ENCODE measurements at places on chromosomes 7 and 10. TPM values are rescaled to one million over a fixed set of nuclear protein-coding genes. Genes with fewer than 3 reads are reported as not detected.

DNA sequence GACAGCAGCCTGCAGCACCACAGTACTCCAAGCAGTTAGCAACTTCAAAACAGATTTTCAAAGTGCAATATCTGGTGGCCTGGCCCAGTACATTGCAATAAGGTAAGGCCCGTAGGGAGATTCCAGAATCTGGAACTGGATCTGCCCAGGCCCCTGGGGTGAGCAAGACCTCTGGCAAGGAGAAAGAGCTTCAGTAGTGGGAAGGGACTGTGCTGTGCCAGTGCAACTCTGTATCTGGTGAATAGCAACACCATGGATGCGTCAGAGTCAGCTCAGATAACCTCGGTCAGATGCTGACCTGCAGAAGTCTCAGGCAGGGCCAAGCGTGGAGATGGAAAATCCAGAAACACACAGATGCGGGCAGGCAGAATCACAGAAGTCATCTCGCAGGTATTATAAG, 30.3 kb downstream of the ELMO1 start:
- no peak for DNase-seq

GRCh38 chr7:81956520-81956919, 186.7 kb upstream of the HGF start:
- no peak for DNase-seq

- no peak for DNase-seq
Observed at GRCh38 chr10:3813986-3814837, 29.2 kb upstream of the KLF6 start.

- no peak for DNase-seq
Observed at GRCh38 chr7:5315761-5316160, 33.0 kb downstream of the SLC29A4 start.

DNA sequence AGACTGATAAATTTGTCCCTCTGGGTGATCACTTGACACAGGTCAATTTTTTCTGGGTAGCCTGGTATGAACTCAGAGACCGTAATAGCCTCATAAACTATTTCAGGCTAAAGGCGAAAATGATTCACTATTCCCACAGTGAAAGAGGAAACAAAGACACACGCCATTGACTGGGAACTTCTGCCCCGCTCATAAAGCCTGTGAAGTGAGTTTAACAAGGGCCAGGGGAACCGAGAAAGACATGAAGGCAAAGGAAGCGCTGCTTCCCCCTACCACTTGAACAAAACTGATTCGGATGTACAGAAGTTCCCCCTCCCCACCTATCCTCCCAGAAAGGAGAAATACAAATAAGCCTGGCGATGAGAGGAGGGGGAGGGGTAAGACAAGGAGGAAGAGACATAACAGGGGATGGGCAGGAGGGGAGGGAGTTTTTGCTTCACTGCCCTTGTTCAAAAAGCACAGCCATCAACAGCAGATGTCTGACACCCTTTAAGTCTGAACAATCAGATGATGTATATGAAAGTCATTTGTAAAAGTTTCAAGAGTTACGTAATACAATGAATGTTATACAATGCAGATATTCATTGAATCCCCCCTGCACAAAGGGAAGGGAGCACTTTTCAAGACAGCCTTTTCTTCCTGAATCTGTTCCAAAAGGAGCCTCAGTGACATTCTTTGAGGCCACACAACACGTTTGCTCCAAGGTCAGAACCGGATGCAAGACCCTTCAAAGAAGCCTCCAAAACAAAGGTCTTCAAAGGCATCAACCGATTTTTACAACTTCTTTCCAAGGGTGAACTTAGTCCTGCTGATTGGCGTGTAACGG, 734 bp downstream of the ABCB4 start:
- no peak for DNase-seq

DNA sequence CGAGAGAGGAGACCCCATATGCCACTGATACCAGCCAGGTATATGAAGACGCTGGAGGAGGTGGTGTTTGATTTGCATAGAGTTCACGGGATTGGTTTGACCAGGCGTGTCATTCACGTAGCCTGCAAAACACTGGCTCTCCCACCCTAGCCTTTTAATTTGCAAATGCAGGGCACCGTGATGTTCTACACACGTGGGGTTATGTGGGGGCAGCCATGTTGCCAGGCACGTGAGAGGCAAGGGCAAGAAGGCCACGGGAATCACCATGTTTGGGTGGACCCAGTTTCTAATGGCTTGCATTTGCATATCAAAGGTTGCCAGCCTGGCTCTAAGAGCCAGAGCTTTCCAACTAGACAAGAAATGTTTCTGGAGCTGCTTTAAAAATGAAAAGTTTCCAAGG, 117.2 kb upstream of the LYZL1 start:
- no peak for DNase-seq

GRCh38 chr7:152355474-152356057, 80.2 kb downstream of the KMT2C start:
- no peak for DNase-seq

The EBF3 gene
- 5.1 TPM for polyA plus RNA-seq

DNA sequence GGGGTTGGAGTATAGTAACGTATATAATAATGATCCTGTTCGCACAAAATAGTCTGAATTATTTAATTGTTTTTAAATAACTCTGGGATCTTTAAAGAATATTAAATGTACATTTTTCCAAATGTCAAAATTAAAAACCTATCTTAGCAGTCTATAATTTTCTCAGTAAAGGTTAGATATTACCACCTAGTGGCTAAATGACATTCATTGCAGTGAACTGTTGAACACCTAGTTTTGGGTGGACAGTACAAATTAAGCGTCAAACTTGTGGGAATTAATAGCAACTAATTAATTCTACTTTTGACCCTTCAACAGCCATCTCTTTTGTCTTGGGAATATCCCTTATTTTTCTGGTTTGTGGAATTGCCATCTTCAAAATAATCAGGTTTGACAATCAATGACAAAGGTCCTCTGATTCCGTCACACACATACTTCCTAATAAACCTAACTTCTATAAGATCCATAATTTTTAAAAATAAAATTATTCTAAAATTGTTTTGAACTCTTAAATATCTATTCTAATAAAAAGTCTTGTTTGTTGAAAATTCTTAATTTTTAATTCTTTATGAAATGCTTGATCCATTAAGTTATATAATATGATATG, 165.7 kb downstream of the SEMA3D start:
- DNase-seq: no peak

DNA sequence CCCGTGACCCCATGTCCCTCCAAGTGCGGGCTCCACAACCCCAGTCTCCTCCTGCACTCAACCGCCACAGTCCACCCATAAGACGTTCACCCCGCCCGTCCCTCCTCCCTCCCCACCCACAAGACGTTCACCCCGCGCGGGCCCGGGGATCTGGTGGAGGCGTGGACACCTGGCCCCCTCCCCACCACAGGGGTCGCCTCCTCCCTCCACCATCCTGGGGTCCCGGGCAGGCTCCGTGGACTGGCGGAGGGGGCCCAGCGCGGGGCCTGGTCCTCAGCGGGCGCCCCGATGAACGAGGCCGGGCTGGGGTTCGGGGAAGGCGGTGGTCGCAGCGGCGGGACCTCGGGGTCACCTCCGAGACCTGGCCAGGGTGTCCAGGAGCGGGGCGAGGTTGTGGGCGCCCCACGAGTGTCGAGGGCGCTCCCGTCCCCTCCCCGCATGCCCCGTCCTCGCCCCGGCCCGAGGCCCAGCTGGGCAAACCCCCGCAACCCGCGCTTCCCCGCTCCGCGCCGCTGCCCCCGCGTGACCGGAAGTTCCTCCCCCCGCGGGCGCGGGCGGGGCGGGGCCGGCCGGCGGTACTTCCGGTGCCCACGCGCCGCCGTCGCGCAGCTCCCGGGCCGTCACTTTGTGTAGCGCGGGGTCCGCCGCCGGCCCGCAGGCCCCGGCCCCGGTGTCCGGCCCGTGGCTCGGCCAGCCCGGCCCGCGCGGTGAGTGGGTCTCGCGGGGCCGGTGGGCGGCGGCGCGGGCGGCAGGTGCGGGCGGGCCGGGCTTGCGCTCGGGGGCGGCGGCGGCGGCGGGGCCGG, at the start of gene ZNF316:
ZNF316 (plus strand) TSS at position 578 of the 803 bp plus-strand sequence. CDS start 5,092 bp downstream, outside the sequence.
- no peak for DNase-seq

The DNAJB12 gene
- polyA plus RNA-seq: 26.7 TPM

GRCh38 chr10:92590623-92591549, 2.0 kb upstream of the KIF11 start:
- DNase-seq: no peak

DNA sequence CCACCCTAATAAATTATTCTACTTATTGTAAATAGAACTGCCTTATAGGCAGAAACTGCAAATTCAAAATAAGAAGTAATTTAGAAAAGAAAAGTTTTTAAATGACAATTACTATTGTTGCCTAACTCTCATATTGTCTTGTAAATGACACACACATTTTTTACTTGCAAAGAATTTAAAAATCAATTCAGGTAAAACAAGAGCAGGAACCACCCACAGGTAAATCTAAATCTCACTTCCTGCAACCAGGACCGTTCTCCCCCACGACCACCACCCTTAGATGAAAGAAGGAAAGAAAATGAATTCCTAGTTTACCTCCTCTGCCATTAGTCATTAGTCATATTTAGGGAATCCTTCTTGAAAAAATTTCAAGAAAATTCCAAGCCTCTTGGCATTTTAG, 4.8 kb upstream of the AASS start:
- DNase-seq: no peak

DNA sequence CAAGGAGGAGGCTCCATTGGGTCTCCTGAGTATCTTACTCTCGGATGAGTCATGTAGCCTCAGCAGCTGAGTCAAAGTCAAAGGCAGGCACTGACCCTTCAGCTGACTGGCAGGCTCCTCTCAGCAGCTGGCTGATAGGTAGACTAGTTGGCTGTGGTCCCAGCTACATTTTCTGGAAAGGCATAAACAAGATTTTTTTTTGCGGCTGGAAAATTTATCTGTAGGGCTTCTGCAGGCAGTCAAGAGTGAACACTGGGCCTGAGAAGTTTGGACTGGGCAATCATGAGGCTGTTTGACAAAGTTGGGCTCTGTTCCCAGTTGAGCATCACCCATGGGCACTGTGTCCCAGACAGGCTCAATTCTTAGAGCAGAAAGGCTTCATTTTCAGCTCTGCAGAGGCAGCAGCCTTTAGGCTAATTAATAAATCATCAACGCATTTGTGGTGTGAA, 796.2 kb downstream of the CCSER2 start:
- DNase-seq: no peak

The HTRA1 gene
- polyA plus RNA-seq: 145 TPM

DNA sequence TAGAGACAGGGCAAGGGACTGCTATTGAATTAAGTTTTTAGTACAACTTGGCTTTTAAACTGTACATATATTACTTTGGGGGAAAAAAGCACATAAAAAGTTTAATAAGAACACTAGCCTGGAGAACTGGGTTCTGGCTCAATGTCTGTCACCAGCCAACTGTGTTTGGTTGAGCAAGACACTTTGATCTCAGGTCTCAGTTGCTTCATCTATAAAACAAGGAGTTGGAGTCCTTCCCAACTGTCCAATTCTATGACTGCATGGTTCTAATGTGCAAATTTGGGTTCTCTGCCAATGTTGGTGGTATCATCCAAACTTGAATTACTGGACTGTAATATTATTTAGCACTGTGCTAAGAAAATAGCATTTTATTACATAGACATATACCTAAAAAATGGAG, 50.3 kb downstream of the ATXN7L1 start:
- DNase-seq: no peak

The ASIC3 gene
- polyA plus RNA-seq: 2.0 TPM

DNA sequence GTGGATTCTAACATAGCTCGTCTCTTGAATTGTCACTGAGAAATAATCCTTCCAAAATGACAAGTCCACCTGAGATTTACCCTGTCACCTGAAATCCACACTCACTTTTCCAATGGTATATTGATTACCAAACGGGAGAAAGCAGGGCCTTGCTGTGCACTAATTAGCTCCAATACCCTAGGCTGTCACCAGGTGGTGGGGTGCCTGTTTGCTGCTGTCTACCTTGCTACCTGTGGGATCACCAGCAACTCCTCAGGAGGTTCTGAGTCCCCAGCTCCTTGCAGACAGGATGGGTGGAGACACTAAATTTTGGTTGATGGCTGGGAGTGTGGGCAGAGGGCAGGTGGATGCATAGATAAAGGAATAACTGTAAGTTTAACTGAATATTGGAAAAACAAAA, 237.2 kb upstream of the ZNF32 start:
- no peak for DNase-seq

The IGFBP1 gene
- 0.04 TPM for polyA plus RNA-seq

DNA sequence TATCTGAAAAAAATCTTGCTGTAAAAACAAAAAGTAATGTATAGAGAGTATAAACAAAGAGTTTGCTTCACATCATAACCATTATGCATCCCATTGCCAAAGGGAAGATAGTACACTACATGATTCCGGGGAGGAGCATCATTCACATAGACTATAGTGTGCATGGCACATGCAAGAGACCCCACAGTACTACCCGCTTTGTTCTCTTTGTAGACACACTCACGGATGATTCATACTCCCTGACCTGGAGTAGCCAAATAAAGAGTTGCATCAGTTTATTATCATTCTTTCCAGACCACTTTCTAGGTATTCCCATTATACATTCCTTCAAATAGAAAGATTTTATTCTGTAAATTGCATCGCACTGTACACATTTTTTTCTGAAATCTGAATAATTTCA, 356.9 kb downstream of the PCDH15 start:
- DNase-seq: no peak

DNA sequence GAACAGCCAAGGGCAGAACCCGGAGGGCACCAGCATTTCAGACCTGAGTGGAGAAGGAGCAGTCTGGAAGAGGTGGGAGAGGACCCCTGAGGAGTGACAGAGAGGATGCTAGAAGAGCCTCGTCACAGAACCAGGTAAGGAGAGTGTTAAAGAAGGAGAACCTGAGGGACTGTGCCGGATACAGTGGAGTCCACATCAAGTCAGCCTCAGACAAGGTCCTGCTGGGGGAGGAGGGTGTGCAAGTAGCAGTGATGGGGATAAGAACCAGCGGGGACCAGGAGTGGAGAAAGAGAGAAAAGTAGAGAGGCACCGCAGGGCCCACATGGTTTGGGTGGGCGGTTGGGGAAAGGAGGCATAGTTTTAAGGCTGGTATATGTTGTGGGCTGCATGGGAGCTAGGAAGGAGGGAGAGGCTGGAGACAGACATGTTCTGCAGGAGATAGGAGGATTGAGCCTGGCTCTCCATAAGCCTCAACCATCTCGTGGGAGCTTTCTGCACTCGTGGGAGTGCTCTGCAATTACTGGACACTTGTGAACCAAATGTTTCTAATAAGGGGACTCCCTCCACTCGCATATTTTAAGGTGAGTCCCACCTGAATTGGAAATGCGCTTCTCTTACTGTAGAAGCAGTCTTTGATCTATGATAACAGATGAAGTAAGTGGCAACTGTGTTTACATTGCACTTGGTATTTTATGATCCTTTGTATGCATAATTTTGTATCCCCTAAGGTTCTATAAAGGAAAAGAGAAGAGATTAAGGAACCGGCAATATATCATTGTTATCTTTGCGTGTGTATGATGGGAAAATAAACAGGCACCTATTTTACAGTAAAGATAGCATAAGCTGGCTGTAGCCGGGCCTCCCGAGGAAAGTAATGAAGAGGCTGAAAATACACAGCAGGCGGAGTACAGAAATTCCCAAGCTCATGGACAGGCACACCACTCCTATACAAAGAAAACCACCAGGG, 154.8 kb downstream of the ADAM12 start:
- DNase-seq: no peak

The FAM241B gene
- polyA plus RNA-seq: 5.0 TPM

DNA sequence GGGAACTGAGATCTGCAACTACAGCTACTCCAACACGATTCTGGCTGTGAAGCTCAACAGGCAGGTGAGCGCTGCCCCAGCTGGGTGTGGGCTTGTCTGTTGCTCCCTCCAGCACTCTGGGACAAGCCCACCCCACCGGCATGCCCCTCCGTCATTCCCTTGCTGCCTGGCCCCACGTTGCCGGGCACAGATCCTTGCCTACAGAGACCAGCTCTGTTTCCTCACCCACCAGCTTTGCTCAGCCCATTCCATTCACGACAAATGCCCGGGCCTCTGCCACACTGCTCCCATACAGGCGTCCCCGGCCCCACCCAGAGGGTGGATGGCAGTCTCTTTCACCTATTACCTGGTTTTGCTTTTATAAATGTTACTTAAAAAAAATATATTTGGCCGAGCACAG, 24.6 kb downstream of the WIPI2 start:
- no peak for DNase-seq

Measured in urinary bladder (tissue), 4 donors.